ENCODE measurements at places on chromosomes 2 and 18. TPM values are rescaled to one million over a fixed set of nuclear protein-coding genes. Genes with fewer than 3 reads are reported as not detected.

KCNE4 gene
- total RNA-seq = 17.8 TPM

L3MBTL4 gene
- 10.8 TPM for total RNA-seq

GPD2 gene
- total RNA-seq = 72.7 TPM

TEX44 gene
- total RNA-seq = not detected

LYPD1 gene
- 15.8 TPM for total RNA-seq

FER1L5 gene
- total RNA-seq = 0.60 TPM

CDH2 gene
- total RNA-seq = 225 TPM

TLX2 gene
- total RNA-seq = 0.93 TPM

ZCCHC2 gene
- 25.6 TPM for total RNA-seq

MYO1B gene
- 150 TPM for total RNA-seq

RHOB gene
- 218 TPM for total RNA-seq

SLC16A14 gene
- total RNA-seq = 17.5 TPM

NFATC1 gene
- 11.7 TPM for total RNA-seq

CD8B2 gene
- 0.11 TPM for total RNA-seq

EPB41L3 gene
- total RNA-seq = 103 TPM

Data from camera-type eye (tissue), 1 donor.